ENCODE measurements at places on chromosomes 6 and 20.
A peak's percentile ranks its signal among the peaks of the same experiment; 100 is the strongest.

DNA sequence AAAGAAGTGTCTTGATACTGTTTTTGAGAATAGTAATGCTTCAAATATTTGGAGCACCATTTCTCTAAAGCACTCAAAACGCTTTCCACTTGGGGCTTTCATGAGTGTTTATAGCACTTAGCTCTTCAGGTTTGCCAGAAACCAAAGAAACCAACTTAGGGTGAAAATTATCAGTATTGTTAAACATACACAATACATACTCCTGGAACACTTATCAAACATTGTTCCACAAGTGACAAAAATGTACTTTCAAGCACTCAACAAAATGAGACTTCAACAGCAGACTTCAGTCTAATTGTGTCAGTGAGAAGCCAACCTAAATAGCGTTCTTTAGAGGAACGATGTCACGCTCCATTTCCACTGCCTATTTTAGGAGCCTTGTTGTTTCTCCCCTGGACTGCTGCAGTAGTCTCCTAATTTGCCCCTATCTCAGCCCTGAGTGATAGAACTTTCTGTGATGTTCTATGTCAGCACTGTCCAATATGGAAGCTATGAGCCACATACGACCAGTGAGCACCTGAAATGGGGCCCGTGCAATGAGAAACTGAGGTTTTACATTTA, 461.3 kb downstream of the KIF16B start:
- DNase-seq = no peak

- no peak for DNase-seq
Observed at GRCh38 chr6:94144807-94145206, 725.4 kb upstream of the EPHA7 start.

- DNase-seq = peak; percentile 60
Observed at GRCh38 chr6:36957773-36958271, 3.3 kb downstream of the PI16 start.

GRCh38 chr20:15056246-15056645, 718.8 kb upstream of the FLRT3 start:
- DNase-seq = no peak

- DNase-seq = no peak
Observed at GRCh38 chr6:11699576-11699975, 79.0 kb downstream of the ADTRP start.

GRCh38 chr6:54076159-54076789, 35.0 kb upstream of the MLIP start:
- no peak for DNase-seq

DNA sequence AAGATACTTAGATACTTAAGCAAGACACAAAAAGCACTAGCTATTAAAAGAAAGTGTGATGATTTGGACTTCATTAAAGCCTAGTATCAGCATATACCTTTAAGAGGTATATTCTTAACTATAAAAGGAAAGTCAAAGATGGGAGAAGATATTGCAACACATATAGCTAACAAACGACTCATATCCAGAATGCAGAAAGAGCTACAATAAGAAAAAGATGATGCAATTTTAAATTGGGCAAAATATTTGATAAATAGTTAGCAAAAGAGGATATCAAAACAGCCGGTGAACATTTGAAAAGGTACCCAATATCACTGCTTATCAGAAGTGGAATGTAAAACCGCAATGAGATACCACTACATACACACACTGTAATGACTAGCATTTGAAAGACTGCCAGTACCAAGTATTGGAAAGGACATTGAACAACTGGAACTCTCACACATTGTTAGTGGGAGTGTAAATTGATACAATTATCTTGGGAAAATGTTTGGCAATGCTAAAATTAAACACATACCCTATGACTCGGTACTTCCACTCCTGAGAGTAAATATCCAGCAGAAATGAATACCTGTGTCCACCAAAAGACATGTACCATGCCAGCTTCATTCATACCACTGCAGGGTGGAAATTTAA, 25.7 kb downstream of the MUC22 start:
- no peak for DNase-seq

DNA sequence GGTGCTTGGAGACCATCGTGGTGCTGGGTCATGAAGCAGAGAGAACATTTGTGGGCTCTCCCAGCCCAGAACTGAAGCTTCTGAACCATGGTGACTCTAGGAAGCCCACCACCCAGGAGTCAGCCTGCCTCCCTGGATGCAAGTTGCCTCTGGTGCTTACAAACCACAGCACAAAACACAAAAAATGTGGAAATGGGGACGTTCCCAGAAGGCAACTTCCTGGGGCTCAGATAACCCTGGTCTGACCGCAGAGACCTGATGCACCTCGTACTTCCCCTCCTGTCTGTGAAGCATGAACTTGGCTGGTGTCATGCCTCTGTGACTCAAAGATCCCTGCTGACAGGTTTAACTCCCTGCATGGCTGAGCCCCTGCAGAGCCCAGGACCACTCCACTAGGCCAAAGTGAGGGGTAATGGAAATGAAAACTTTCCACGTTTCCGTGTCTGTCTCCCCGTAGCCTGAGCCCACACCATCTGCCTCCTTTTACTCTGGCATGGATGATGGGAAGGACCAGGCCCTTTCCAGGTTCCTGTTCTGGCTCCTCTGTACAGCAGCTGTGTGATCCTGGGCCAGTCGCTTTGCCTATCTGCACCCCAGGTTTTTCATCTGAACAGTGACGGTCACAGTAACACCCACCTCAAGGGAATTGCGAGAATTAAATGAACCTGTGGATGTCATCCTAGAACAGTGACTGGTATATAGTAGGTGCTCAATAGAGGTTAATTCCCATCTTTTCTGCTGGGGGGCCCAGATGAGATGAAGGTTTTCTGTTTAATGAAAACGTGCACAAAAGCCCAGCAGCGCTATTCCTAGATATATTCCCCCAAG, 57.7 kb downstream of the PPP1R16B start:
- DNase-seq = no peak

GRCh38 chr6:145329257-145329656, 406.1 kb downstream of the EPM2A start:
- DNase-seq = no peak

- no peak for DNase-seq
Observed at GRCh38 chr6:97445407-97445806, 162.4 kb upstream of the MMS22L start.

DNA sequence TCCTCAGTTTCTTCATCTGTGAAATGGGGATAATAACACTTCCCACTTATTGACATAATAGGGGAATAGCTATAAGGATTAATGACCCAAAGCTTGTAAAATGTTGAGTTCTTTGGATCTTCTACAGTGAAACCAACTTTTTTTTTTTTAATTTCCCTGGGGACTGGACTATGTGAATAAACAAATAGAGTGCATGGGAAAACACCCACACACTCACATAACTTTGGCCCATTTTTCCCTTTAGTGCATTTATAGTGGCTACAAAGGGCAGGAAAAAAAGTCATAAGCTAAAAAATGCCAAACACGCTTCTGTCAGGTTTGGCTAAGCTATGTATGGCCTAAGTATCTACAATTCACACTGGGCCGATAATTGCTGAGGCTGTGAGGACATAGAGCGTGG, 406.2 kb upstream of the JAG1 start:
- no peak for DNase-seq

GRCh38 chr20:34794006-34794585, 31.4 kb downstream of the NCOA6 start:
- DNase-seq = no peak

DNA sequence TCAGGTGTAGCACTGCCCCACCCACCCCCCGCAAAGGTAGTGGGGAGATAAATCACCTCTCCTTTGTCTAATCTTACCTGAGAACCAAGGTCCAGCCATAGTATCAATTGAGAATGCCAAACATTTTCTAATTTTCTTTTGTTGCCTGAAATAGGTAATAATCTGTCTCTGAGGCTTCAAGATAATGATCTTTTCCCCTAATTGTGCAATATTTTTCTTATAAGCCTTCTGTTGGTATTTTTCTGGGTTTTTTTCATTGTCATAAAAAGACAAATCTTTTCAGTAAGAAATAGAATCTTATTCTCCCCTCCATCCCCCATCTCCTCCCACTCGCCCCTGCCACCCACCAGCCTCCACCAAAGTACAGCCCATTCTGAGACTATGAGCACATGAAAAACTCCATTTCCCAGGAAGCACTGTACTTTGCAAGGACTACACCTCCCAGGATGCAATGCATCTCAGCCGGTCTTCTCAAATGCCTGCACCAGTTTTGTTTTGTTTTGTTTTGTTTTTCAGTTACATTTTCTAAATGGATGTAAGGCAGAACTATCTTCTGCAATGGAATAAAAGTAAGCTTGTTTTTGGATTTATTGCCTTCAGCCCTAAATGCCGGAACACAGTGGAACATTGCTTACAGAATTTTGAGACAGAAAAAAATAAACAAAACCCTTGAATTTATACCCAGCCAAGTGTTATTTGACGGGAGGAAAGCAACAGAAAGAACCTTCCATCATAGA, 268.0 kb downstream of the TFAP2A start:
- no peak for DNase-seq

DNA sequence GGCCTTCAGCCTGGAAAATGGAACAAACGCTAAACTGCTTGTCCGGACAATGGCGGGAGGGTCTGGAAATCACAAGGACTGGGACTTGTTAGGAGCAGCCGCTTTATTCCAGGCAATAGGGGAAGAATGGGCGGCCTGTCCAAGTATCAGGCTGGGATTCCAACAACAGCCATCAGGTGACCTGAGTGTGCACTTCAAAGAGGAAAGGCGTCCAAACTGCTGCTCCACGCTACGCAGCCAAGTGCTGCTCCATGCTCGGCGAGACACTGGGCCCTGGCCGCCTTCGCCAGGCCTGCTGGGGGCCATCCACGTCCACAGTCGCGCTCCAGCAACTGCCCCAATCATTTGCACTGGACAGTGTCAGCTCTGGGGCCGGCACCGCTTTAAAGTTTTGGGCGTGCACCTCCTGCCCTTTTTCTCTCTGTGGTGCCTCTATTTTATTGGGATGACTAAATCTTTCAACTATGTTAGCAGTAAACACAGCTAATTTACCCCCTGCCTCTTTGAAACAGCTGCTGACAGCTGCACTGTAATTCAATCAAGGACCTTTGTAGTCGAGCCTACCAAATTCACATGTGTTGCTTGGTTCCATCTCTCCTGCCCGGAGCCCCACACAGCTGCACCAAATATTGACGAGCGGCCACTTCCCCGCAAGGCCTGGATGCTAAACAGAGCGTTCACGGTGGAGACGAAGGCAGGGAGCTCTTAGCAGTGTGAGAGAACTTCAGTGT, 98.3 kb downstream of the BMP7 start:
- no peak for DNase-seq

DNA sequence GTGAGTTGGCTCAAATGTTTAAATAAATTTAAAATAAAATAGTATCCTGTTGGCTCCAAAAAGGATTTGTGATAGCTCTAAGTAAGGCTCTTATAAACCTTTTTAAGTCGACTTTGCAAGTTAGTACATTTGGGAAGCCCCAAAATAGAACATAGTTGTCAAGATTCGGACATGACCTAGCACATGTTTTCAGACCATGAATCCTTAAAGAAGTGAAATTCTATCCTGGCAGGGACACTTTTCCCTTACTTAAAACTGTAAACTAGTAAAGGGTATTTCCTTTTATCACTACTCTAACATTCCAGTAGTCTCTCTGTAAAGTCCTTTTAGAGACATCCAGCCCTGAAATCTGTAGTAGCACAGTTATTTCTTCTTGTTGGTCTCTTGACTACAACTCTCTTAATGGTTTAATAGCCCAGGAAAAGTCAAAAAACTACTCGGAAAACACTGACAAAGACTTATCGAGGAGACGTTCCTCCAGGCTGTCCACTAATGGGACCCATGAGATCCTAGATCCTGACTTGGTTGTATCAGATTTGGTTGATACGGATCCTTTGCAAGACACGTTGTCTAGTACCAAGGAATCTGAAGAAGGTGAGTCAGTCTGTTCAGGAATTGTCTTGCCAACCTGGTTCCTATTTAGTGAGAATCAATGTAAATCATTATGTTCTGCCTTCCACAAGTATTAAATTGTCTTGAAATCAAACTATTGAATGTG, 83.6 kb downstream of the SCAND1 start:
- no peak for DNase-seq

- no peak for DNase-seq
Observed at GRCh38 chr20:44583157-44583556, 778 bp downstream of the PKIG start.

- no peak for DNase-seq
Observed at GRCh38 chr20:22575087-22575721, 9.2 kb downstream of the FOXA2 start.

- no peak for DNase-seq
Observed at GRCh38 chr20:45701873-45702272, at the start of gene WFDC13. Gene WFDC13, plus strand, starts transcription at chr20:45702038. Its CDS starts 86 bp downstream, at chr20:45702124.

- no peak for DNase-seq
Observed at GRCh38 chr6:165146456-165146855, 162.9 kb downstream of the C6orf118 start.

DNA sequence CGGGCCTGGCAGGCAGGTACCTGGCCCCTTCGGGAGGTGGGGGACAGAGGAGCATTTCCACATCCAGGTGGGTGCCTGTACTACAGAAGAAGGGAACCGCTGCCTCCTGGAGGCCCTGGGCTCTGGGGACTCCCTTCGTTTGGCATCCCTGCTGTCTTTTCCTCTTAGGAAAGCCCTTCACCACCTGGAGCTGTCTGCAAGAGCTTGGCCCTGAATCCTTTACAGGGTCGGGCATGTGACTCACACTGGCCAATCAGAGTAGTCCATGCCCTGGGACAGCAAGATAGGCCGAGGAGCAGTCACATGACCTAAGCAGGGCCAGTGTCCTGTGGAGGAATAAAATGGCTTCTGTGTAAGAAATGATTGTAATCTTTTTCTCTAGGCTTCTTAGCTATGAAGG, 224.9 kb downstream of the ANKRD60 start:
- DNase-seq = peak; percentile 46

GRCh38 chr20:20497242-20497978, 129.5 kb downstream of the INSM1 start:
- DNase-seq = no peak

DNA sequence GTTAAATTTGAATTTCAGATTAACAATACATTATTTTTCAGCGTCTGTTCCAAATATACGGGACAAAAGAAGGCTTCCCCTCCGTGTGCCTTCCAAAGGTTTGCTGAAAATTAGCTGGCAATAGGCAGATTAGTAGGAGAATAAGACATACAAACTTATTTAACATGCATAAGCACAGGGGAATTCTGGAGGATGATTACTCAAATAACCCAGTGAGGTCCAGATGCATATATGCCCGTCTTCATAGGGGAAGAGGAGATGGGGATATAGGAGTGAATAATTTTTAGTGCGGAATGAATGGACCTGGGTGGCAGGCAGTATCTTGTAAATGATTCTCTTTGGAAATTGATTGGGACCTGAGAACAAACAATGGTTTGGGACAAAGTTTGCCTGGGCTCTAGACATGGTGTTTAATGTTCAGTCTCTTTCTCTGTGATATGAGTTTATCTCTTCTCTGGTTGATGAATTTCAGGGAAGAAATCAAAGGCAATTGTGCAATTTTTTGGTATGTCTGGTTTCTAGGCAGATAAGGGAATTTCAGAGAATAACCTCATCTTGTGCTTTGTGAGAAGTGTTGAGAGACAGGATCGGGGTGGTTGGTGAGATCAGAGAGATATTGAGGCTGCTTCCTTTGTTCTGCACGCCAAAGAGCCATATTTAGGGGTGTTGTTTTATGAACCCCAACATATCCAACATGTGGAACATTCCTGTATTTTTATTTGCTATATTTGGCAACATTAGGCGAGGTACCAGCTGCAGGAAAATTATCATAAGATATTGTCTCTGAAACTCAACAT, 63.7 kb downstream of the MKKS start:
- no peak for DNase-seq

All from sciatic nerve (tissue), 2 donors.